Stimulated activated CD4-positive, alpha-beta T cell treated with anti-CD3 and anti-CD28 coated beads, Interleukin-4, amount 100 ng/mL, for 4 hours (primary cell): ENCODE measurements at places on chromosomes 7 and 10.
A peak's percentile ranks its signal among the peaks of the same experiment; 100 is the strongest.

- DNase-seq = no peak
These were observed 24.8 kb upstream of the ADARB2 start for GRCh38 chr10:1762076-1762475.

GRCh38 chr10:110436554-110437350 is 61.0 kb upstream of the DUSP5 start:
- no peak for DNase-seq

DNA sequence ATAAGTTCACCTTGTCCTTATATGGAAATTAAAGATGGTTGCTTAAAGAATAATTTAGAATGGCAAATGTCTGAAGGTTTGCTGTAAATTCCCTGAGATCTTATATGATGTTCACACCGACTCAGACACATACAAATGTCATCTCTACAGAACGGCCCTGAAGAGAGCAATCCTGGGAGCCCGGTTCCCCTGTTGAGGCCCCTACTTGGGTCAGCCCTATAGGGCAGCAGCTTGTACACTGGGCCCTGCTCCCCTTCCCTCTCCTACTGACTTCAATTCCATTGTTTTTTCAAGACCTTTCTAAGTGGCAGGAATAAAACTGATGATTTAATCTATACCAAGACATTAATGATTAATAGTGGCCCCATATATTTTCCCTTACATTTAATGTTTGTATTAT is 813.3 kb upstream of the C7orf33 start:
- no peak for DNase-seq

- DNase-seq = no peak
These were observed 17.7 kb upstream of the NODAL start for GRCh38 chr10:70459061-70459773.

- DNase-seq = no peak
These were observed 202.5 kb upstream of the PTN start for GRCh38 chr7:137546009-137546408.

DNA sequence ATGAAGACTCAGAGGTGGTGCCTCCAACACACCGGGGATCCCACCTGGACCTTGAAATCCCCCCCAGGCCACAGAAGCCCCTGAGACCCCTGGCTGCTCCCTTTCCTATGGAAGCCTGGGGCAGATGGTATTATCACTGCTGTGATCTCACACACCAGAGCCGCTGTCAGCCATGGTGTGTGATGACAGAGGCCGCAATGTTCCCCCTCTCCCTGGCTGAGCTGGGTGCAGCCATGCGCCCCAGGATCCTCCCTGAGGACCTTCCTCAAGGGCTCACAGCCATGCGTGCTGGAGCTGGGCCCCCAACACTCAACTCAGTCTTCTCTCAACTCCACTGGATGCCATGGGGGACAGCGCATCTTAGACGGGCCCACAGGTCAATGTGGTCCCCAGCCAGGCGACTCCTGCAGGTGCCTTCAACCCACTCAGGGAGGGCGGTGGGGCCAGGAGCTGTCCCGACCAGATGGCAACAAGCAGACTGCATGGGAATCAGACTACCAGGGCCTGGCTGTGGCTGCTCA is 44.9 kb downstream of the VIPR2 start:
- DNase-seq = no peak

- no peak for DNase-seq
These were observed 26.9 kb upstream of the HHEX start for GRCh38 chr10:92662848-92663247.

GRCh38 chr10:11527691-11528255 is 83.7 kb downstream of the USP6NL start:
- no peak for DNase-seq

DNA sequence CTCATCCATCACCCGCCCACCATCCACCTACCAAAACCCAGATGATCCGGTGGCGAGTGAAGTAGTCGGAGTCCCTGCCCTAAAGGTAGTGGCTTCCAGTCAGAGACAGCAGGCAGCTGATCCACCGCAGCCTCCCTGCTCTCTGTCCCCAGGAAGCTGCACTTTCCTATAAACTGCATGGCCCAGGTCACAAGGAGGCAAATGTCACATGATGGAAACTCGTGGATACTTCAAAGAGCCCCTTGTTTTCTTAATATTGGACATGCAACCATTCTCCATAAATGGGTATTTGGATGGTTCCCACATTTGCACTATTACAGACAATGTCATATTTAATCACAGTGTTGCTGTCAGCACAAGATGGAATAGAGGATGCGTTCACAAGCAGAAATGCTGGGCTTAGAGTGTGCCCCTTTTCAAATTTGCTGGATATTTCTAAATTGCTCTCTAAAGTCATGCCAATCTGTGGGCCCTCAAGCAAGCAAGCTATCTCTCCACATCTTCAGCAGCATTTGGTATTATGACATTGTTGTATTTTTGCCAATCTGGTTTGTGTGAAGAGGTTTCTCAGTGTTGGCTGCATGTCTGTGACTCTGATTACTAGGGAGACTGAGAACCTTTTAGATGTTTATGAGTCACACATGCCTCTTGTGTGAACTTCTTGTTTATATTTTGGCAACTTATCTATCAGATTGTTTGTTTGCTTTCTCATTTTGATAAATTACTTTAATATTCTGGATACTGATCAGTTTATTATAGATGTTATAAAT is 822.0 kb downstream of the TNS3 start:
- no peak for DNase-seq

DNA sequence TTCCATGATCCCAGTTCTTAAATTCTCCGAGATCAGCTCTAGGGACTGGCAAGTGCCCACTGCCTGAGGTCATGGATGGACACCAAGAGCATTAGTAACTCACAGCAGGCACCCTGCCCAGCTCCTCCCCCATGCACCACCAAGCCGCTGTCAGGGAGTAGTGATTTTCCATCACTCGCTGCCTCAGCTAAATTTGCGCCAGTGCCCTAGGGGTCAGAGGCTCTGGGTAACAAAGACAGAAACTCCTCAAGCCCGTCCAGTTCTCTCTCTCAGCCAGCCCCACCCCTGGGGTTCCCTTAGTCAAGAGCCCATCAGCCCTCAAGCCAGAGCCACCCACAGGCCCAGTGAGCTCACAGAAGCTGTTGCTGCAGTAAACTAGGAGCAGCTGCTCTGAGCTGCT is 30.0 kb downstream of the PAX2 start:
- no peak for DNase-seq

GRCh38 chr10:130368761-130369560 is 232.8 kb downstream of the GLRX3 start:
- no peak for DNase-seq

GRCh38 chr10:42865716-42866114 is 83.1 kb downstream of the BMS1 start:
- no peak for DNase-seq

DNA sequence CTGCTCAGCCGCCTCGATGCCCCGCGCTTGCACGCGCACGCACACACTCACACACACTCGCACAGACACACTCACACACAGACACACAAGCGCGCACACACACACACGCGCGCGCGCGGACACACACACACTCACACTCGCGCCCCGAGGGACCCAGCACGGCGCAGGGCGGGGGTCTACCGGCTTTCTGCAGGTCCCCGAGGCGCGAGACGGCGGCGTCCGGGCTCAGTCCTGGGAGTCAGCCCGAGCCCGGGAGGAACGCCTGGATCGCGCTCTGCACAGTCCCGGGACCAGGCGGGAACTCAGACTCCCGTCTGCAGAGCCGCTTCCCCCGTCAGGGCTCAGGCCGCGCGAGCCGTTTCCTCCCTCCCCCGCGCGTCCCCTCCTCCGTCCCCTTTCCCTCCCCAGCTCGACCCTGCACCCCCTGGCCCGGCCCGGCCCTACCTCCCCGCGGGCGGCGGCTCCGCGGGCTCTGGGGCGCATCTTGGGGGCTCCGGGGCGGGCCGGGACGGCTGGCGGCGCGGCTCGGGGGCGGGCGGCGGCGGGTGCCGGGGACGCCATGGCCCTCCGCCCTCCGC is 464 bp downstream of the DENND2A start:
- no peak for DNase-seq

DNA sequence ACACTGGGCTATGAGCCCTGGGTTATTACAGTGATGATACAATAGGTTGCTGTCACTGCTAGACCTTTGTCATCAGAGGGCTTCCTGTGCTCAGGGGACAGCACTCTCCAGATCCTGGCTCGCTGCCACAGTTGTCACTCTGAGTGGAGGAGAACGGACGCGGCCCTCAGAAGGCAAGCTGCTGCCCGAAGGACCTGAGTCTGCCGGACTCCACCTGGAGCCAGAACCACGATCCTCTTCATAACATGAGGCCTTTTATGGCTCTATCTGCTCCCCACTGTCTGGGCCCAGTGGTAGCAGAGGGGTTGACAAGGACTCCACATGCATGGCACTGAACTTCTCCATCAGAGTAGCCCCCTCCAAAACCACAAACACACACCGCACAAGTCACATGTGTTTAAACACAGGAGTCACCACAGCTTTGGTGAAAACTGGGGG is 94.7 kb upstream of the EFCAB10 start:
- peak; percentile 51 for DNase-seq

DNA sequence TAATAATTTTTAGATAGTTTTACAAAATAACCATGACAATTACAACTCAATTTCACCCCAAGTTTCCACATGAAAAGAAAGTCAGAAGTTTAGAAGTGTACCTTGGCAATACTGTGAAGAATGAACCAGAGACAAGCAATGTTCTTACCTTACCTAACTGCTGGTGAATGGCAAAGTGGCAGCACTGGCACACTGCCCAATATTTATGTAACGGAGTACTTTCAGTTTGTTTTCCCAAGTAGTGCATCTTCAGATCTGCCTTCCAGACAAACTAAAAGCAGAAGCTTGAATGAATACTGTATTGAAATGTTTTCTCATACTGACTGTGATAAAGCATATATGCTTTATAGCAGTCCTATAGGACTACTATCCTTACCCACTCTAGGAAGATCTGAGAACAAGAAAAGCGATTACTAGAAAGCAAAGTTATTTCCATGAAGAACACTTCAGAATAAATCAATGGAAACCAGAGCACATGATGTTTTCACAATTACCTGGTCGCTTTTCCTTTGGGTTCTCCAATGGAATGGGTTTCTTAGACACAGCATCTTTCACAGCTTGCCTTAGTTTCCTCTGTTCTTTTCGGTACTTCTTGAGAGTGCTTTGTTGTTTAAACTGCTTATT is 1.5 kb downstream of the NOC3L start:
- DNase-seq = no peak

DNA sequence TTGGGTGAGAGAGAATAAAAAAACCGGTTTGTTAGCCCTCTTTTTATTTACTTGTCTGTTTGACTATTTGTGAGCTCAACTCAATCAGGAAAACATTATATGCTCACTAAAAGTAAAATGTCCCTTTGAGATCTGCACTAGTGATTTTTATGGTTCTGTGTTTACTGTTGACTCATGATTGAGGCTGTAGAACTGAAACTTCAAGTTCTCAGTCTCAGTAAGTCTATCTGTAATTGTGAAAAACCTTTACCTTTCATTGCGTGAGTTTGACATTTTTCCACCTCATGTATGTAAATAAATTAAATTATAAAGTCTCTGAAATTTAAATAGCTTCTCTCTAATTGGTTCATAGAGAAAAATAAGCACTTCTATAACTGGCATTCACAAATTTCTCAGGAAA is 17.0 kb upstream of the CASD1 start:
- DNase-seq = no peak

GRCh38 chr7:50353201-50353600 is 48.7 kb downstream of the IKZF1 start:
- DNase-seq = no peak

GRCh38 chr10:132386419-132386831 is 10.6 kb upstream of the PWWP2B start:
- DNase-seq = no peak

DNA sequence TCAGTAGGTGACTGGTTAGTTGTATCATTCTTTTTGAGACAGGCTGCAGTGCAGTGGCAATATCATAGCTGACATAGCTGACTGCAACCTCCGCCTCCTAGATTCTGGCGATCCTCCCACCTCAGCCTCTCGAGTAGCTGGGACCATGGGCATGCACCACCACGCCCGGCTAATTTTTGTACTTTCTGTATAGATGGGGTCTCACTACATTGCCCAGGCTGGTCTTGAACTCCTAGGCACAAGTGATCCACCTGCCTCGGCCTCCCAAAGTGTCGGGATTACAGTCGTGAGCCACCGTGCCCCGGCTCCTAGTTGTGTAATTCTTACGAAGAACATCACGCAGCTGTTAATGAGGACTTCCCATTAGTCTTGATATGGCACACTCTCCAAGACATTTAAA is 123.4 kb upstream of the VKORC1L1 start:
- no peak for DNase-seq

- DNase-seq = no peak
These were observed 23.6 kb downstream of the UBE2D1 start for GRCh38 chr10:58358314-58358933.

DNA sequence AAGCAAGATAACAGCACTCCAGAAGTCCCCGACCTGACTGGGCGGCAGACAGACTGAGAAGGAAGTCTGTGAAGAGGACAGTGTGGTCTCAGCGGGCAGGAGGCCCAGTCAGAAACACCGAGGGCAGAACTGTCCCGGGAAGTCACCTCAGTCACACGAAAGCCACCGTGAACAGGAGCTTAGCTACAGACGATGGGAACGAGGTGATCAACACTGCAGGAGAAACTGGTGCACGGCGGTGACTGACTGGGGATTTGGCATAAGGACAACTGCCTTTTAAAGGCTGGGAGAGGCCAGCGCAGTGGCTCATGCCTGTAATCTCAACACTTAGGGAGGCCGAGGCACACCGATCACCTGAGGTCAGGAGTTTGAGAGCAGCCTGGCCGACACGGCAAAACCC is 217.8 kb downstream of the PTPRN2 start:
- DNase-seq = no peak

GRCh38 chr7:146656988-146657387 is 540.4 kb downstream of the CNTNAP2 start:
- DNase-seq = no peak

DNA sequence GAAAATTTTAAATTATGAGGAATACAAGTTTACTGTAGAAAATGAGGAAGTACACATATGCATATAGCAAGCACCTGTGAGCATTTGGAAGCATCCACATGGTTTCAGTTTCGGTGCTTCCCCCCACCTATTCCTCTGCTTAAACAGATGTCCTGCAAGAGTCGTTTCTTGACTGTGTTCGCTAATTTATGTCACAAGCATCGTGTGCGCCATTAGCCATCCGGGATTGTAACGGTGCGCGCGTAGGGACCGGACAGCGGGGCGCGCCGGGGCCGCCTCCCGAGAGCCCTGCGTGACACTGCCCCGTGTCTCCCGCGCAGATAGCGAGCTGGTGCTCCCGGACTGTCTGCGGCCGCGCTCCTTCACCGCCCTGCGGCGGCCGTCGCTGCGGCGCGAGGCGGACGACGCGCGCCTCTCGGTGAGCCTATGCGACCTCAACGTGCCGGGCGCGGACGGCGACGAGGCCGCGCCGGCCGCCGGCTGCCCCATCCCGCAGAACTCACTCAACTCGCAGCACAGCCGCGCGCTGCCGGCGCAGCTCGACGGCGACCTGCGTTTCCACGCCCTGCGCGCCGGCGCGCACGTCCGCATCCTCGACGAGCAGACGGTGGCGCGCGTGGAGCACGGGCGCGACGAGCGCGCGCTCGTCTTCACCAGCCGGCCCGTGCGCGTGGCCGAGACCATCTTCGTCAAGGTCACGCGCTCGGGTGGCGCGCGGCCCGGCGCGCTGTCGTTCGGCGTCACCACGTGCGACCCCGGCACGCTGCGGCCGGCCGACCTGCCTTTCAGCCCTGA is 90.9 kb downstream of the NEURL1 start:
- DNase-seq = peak; percentile 56

- DNase-seq = no peak
These were observed 15.9 kb downstream of the TMEM176B start for GRCh38 chr7:150784120-150784736.
